ENCODE measurements at places on chromosomes 4 and X.

GRCh38 chr4:75655562-75655961 is 17.6 kb downstream of the G3BP2 start:
- DNase-seq: no peak

DNA sequence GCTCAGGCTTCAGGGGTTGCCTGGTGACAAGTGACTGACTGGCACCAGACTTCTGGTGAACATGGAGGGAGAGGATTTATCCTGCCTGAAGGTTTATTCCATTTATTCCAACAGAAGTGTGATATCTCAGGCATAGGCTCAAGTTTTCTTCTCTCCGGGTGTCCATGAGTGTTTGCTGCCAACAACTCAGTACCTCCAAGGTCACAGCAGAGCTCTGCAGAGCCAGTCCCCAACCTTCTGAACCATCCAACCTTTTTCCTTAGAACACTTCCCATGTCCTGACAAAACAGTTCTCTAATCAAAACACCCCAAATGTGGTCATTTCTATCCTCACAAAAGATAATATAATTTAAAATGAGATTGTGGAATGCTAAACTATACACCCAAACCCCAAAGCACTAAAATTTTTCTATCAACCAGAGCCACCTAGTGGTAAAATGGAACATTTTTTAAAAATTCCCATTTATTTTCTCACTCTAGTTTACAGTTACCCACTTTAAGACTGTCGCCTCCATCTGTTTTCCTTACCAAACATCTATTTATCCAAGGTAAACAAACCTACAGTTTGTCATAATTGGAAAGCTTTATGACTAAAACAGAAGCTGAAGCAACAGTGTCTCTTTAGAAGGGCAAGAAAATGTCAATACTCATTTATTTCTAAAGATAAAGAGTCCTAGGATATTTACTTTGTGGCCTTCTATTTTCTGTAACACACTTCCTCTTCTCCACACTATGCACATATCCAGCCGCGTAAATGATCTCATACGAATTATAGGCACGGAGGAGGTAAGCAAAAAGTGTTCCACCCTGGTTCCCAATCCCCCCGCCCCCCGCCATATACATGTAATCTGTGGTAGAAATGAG is 39.5 kb downstream of the TMEM154 start:
- DNase-seq: peak; percentile 55

DNA sequence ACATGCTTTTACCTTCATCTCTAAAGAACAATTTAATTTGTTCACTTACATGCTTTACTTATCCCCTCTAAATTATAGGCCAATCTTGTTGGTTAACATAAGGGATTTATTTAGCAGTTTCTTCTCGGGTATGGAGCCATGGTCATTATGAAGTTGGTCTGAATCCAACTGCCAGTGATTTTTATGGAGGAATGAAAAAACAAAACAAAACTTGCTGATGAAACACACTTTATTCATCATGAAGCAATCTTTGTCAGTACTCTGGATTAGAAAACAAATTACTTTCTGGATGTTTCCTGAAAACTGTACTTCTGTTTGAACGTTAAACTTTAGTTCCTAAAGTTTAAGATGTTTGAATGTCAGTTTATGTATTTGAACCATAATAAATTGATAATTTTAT is 715.8 kb downstream of the KLHL13 start:
- DNase-seq: no peak

DNA sequence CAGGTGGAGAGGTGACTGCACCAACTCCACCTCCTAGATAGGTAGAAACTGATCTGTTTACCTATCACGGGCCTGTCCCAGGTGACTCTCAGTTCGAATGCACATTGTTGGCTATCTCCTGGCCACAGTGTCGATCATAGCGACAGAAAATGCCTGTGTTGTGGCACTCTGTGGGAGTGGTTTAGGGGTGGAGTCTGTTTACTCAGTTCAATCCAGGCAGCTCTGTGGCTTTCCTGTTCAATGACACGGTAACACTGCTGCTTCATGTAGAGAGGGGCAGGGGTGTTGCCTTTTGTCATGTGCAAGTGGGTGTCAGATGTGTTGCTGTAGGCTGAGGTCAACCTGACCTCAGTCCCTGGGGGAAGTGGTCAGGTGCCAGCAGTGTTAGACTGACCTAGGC is 1602.4 kb downstream of the TECRL start:
- no peak for DNase-seq

GRCh38 chr4:82886147-82886942 is 4.6 kb downstream of the SEC31A start:
- DNase-seq: no peak

GRCh38 chr4:142535009-142535408 is 311.1 kb downstream of the INPP4B start:
- DNase-seq: no peak

DNA sequence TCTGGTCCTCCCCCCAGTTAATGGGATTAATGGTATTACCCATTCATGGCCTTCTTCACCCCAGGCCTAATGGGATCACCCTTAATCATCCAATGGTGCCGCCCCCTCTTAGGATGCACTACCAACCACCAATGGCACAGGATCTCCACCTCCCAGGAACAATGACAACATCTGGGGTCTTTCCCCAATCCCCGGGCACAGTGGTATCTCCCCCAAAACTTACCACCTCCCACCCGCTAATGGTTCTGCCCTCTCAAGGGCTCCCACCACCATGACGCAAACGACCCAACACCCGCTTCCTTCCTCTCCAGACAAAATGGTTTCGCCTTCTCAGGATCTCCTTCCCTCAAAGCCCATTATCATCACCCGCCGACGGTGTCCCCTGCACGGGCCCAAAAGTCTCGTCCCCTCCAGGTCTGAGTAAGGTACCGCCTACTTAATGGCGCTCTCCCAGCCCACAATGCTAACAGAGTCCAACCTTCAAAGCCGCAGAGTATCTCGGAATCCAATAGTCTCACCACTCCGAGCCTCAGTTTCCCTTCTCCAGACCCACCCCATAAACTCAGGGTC is 458 bp downstream of the GRIPAP1 start:
- no peak for DNase-seq

GRCh38 chr4:164261831-164262230 is 492.1 kb upstream of the SMIM31 start:
- no peak for DNase-seq

DNA sequence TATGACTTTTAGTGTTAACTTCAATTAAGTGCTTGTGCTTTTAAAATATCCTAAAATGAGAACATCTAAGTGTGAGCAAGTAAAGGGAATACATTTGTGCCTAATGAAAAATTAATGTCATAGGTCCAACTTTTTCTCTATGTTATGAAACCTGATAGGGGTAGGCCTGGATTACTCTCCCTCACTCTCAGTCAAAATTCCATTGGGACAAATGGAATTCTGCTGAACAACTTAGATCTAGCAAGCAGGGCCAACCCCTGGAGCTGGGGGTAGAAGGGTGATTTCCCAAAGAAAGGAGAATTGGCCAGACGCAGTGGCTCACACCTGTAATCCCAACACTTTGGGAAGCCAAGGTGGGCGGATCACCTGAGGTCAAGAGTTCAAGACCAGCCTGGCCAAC is 67.4 kb downstream of the EDNRA start:
- DNase-seq: no peak

DNA sequence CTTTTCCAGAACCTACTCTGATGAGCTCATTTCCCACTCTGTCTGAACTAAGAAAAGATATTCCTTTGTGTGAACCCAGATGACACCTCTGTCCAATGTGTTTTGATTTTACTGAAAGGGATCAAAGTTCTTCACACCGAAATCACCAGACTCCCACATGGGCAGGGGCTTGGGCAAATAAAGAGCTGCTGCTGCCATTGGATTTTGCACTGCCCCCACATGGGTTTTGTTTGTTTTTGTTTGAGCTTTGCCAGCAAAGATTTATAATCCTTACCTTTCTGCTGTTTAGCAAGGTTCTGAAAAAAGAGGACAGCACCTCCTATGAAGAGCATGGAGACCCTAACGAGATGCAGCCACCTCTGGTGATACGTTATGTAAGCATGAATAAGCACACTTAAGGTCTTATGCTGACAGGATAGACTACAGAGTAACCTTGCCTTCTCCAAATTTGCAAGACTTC is 44.3 kb downstream of the HSD17B13 start:
- DNase-seq: no peak

- DNase-seq: no peak
Measured at GRCh38 chr4:119053245-119053644, 82.4 kb upstream of the MYOZ2 start.

- no peak for DNase-seq
Measured at GRCh38 chrX:40736170-40736505, 796 bp upstream of the MED14 start.

DNA sequence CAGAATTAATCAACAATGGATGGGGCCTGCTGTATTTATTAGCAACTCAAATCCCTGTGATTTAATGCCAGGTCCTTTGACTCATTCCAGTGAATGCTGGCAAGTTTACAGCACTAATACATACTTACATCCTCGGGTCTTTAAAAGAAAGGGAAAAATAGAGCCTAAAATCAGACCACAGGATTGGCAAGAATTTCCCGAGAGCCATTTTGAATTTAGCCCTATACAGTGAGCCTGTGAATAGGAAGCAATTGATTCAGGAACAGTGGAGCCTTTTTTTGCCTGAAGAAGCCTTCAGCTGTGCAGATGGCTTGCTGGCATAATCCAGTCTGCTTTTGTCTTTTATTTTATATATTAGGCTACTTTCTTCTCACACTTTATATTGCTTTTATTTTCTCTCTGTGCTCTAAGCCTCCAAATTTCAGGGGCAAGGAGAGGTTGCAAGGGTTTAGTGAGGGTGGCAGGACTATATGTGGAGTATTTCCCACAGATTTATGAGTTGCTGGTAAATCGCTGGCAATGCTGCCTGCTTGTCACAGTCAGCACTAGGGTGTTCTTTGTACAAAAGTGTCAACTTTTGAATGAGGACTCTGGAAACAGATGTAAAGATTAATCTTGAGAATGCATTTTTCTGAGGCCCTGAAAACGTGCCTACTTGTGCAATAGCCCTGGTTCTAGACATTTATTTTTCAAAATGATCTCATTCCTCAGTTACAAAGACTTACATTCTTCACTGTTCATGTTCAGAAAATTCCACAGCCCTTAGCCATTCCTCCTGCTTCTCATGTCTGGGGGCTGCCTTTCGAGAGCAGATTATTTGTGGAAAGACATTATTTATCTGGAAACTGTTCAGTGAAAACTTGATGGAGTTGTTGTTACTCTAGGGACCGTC is 303.5 kb downstream of the SPRY1 start:
- DNase-seq: no peak

GRCh38 chr4:105679186-105679585 is 29.3 kb downstream of the INTS12 start:
- no peak for DNase-seq

DNA sequence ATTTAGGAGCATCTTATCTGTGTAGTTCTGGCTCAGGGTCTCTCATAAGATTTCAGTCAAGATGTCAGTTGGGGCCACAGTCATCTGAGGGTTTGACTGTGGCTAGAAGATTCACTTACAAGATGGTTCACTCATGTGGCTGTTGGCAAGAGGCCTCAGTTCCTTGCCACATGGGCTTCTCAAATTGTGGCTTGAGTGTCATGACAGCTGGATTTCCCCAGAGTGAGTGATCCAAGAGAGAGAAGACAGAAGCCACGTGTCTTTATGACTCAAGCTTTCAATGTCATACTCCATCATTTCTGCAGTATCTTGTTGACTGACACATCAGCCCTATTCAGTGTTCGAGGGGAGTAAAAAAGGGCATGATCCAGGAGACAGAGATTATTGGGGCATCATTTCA is 131.3 kb upstream of the AP1S2 start:
- DNase-seq: no peak

DNA sequence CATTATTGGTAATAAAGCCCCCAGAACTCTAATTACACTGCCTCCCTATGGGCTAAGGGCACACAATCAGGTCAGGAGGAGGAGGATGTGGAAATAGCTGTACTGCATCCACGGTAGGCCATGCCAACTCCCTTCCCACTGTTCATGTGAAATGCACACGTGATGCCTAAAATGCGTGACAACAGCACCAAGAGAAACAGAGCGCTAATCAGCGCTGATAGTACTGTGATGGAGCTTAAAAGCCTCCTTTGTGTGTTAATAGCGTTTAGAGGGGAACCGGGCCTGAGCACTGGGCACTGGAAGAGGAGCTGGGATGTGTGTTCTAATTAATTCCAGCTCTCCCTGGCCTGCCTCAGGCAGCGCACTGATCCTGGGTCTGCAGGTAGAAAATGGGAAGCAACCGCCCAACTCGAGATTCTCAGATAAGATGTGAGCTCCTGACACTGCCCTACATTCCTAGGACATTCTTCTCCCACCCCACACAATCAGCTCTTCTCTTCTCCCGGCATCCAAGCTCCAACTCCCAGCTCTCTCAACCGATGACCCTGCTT is 12.9 kb downstream of the DCTD start:
- DNase-seq: no peak

GRCh38 chr4:107939307-107939706 is 8.0 kb downstream of the CYP2U1 start:
- no peak for DNase-seq

DNA sequence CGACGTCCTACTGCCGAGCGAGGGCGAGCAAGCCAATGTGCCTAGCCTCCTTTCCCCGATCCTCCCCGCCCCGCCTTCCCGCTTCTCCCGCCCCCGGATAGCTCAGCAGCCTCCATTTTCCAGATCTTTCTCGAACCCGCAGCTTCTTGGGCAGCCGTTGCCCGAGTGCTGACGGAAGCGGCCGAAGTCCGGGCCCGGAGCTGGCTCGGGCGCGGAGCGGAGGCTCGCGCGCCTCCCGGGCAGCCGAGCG is 172 bp upstream of the HSPA4L start:
- peak; percentile 61 for DNase-seq

DNA sequence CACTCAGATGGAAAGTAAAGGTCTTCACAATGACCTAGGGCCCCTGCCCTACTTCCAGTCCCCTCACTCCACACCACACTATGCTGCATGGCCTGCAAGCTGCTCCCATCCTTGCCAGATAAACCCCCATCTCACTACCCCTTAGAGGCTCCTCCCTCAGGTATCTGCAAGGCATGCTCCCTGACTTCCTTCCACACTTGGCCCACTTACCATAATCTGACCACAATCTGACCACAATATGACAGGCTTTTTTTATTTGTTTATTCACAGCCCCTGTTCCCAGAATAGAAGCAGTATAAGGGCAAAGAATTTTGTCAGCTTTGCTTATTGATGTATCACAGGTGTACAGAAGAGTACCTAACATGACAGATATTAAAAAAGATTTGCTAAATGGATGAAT is 124.7 kb downstream of the CAMK2D start:
- DNase-seq: no peak

Measured in hematopoietic multipotent progenitor cell treated with erythropoietin and hydrocortisone succinate and interleukin-3 and kit ligand, for 17 days (in vitro differentiated cells).